ENCODE measurements at places on chromosomes 3 and 15.

GRCh38 chr3:18761530-18761929 lies 336.4 kb upstream of the SATB1 start:
- no peak for DNase-seq

- no peak for DNase-seq
Observed at GRCh38 chr3:177119829-177120228, 77.5 kb downstream of the TBL1XR1 start.

DNA sequence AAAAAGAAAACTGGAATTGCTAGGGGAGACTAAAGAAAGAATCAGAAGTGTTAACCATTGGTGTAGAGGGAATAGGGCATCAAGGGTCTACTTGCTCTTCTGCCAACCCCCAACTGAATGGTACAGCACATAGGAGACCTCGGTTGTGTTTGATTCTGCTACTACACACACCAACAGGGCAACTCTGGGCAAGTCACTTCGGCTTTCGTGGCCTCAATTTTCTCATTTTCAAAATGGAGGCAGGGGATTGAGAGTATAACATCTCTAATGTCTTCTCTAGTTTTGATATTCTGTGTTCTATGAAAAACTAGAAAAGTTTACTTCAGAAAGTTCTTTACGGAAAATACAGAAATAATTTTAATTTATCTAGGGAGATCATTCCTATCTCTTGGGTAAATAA lies 120.3 kb upstream of the PHLDB2 start:
- no peak for DNase-seq

- DNase-seq: no peak
Observed at GRCh38 chr15:97045666-97046421, 715.3 kb downstream of the NR2F2 start.

DNA sequence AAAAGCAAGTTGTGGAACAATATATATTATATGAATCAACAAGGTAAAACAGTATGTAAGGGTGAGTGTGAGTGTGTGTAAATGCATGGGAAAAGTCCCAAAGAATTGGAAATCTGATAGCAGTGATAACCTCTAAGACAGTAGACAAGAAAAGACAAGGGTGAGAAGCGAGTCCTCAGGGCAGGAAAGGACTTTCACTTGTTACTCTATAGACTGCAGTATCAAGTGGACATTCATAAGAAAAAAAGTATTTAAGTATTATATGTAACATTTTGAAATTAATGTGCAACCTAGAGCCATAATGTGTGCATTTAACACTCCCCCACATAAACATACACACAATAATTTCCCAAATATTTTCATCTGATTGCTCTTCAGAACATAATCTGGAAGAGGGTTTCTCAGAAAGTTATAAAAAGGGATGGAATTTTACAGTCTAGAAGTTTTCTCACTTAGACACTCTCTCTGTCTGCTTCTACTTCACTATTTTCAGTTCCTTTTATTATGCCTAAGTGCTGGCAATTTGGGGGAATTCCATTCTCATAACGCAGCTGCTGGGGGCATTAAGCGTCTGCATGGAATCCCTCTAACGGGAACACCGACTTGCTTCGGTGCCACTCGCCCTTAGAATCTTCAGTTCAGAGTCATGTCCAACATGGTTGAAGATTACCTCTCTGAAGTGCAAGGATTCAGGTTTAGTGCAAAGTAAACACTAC lies 50.0 kb upstream of the CDIN1 start:
- DNase-seq: no peak

DNA sequence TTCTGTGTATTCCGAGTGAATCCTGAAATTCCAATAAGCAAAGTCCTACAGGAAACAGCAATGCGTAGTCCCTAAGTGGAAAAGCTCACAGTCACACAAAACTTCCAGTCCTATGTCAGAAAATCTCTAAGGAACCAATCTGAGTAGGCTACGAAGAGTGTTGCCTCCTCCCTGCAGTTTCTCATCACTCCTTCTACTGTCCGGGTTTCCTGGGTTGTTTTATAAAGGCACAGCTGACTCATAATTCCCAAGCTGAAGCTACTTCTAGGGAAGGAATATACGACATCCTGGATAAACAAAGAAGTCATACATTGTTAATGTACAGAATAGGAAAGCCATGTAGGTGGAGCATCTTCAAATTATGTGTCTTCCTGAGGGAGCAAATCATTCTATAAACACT lies 65.7 kb upstream of the RGMA start:
- DNase-seq: no peak

GRCh38 chr3:175155172-175155571 lies 296.0 kb downstream of the NAALADL2 start:
- no peak for DNase-seq

GRCh38 chr3:151166161-151166560 lies 36.9 kb downstream of the GPR171 start:
- DNase-seq: peak; percentile 28

DNA sequence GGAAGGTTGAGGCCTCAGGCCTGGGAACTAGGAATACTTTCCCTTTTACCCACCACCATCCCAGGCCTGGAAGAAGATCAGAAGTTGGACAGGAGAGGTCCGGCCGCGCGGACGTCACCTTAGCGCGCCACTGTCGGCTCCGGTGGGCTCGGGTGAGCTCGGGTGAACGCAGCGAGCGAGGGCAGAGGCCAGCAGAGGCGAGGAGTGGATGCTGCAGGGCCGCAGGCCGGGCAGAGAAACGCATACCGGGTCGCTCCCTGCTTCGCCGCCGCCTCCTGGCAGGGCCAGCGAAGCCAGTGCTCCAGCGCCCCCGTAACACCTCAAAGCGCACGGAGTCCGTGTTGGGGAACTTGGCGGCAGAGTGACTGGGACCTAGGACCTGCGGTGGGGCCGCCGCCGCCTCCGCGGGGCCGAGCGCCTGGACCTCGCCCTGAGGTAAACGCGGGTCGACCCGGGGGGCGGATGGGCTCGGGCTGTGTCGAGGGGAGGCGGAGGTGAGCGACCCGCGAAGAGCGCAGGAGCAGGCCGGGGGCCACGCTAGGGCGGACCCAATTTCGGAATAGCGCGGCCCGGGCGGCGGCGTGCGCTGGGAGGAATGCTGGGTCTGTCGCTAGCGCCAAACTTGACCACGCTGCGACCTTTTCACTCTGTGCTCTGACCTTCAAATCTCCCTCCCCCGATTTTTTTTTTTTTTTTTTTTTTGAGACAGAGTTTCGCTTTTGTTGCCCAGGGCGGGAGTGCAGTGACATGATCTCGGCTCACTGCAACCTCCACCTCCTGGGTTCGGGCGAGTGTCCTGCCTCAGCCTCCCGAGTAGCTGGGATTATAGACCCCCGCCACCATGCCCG lies 1.6 kb downstream of the CYP11A1 start:
- peak; percentile 69 for DNase-seq

DNA sequence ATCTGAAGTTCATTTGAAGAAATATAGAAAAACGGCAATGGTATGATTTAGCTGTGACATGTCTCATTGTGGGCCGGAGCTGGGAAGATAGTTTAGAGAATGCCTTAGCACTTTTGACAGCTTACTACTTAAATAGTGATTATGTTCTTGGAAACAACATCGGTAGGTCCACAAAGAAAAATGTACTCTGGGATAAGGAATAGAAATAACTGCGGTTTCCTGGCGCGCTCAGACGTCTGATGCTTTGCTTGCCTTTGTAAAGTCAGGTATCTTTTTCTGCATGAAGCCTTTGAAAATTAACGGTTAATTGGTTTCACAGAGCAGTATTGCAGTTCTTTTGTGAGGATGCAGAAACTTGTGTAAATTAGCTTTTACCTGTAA lies 1.4 kb downstream of the USP3 start:
- DNase-seq: no peak

- DNase-seq: no peak
Observed at GRCh38 chr3:145578471-145578870, 582.5 kb downstream of the PLOD2 start.

GRCh38 chr15:68277131-68277602 lies 378 bp upstream of the FEM1B start:
- peak; percentile 67 for DNase-seq

- no peak for DNase-seq
Observed at GRCh38 chr3:192867645-192868044, 50.0 kb downstream of the MB21D2 start.

- no peak for DNase-seq
Observed at GRCh38 chr15:41125931-41126642, 10.0 kb upstream of the INO80 start.

DNA sequence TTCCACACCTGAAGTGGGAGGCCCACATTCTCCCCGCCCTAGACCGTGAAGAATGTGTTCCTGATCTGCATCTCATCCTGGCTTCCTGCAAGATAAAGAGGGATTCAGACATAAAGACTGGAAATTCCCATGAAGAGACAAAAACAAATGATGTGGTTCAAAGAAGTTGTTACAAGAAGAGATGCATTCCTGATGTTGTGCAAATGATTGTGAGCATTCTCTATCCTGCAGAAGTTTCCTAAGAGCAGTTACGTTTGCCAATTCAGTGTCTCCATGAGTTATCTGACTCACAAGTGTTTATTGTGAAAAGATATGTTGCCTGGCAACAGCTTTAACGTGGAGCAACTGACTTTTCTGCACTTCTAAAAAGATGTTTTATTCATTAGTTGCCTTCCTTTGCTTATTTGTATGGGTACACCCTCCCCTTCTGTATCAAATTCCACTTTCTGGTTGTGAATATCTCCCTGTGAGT lies 107.8 kb downstream of the ZIC4 start:
- DNase-seq: peak; percentile 94

DNA sequence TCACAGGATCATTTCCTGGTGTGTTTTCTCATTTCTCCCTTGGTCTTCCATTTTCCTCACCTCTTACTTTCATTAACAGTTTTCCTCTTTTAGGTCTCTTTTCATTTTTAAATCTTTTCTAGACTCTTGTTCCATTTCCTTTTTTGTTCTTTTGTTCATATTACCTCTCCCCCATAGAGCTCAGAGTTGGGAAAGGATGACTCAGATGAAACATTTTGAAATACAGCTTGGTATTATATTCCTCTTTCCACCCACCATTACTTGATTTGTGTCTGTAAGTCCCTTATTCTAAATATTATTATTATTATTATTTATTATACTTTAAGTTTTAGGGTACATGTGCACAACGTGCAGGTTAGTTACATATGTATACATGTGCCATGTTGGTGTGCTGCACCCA lies 153.1 kb downstream of the VGLL3 start:
- no peak for DNase-seq

- DNase-seq: no peak
Observed at GRCh38 chr3:46416811-46417510, 9.9 kb downstream of the CCRL2 start.

- DNase-seq: no peak
Observed at GRCh38 chr15:65338823-65339222, 34.3 kb downstream of the RNU5B-1 start.

- DNase-seq: no peak
Observed at GRCh38 chr15:101038327-101039003, 119.3 kb downstream of the LRRK1 start.

GRCh38 chr3:26628915-26629314 lies 6.3 kb downstream of the LRRC3B start:
- DNase-seq: no peak

- no peak for DNase-seq
Observed at GRCh38 chr3:4809922-4810321, 169.3 kb upstream of the BHLHE40 start.

- no peak for DNase-seq
Observed at GRCh38 chr15:99438691-99439523, 126.9 kb upstream of the MEF2A start.

DNA sequence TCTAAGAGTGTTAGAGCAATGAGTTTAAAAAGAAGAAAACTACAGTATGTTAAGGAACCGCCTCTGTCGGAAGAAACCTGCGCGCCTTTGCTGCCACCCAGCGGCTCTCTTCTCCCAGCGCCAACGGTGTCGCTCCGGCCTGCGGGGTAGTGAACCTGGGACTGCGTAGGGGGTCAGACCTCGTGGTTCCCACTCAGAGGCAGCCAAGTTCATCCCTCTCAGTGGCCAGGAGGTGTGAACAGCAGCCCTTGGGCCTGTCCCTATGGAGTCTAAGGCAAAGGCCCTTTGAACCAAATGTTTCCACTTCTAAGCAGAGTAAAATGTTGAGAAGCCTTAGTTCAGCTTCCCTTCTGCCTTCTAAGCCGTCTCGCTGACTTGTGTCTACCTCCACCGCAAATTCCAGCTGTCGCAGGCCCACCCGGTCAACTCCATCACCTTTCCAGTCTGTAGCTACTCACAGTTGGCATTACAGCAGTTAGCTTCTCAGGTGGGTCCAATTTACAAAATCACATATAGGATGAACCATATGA lies 980 bp upstream of the RAB27A start:
- peak; percentile 82 for DNase-seq

DNA sequence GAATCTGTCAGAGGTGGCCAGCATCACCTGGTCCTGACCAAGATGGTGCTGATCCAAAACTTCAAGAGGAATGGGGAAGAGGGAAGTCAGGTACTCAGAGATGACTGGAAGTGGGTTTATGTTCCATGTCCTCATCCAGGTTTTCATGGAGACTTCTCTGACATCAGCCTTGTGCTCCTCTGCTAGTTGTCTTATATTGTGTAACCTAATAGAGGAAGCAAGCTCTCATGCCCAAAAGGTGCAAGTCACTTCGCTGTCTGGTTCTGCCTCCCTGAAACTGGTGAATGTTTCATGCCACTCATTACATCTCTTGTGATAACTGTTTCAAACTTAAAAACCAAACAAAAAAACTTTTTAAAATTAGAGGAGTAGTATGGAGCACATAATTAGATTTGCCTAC lies 127.2 kb upstream of the MANF start:
- no peak for DNase-seq

- DNase-seq: no peak
Observed at GRCh38 chr3:146249921-146250320, 984 bp downstream of the PLSCR4 start.

DNA sequence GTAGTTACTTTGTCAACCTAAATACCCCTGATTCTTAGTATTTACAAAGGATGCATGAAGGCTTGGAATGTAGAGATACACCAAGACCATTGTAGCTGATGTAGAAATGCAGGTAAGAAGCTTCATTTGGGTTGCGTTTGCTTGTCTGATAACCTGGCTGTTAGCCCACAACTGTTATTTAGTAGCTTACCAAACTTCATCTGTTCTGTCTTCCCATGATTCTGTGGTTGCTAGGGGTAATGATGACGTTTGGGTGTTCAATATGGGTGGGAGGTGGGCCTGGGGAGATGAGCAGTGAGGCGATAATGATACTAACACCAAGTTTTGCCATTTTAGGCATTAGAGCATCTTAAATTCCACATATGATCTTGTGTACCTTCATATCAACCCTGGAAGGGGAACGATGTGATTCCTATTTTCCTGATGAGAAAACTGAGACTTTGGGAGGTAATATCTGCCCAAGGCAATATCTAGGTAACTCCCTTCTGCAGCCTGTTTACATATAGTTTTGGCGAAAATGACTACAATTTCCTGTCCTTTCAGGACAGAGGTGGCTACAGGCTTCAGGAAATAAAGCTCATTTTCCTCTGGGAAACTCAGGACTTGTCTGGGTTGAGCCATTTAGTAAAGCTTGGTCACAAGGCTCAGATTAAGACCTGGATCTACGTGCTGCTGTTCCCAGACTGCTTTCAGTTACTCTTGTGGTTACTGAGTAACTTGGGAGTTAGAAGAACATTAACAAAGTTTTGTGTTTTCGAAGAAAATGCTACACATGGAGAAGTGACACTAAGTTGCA lies 26.8 kb downstream of the FNDC3B start:
- no peak for DNase-seq

GRCh38 chr15:96331945-96332636 lies 1.6 kb downstream of the NR2F2 start:
- DNase-seq: peak; percentile 70

GRCh38 chr15:54559405-54560069 lies 581.3 kb downstream of the UNC13C start:
- no peak for DNase-seq

GRCh38 chr15:32098033-32098432 lies 67.7 kb downstream of the CHRNA7 start:
- DNase-seq: no peak

- DNase-seq: no peak
Observed at GRCh38 chr15:45197512-45197911, 9.7 kb upstream of the SHF start.

- DNase-seq: no peak
Observed at GRCh38 chr3:16808393-16809107, 76.2 kb upstream of the PLCL2 start.

Measured in ELR (cell line).